LHCN-M2 (cell line): ENCODE measurements at places on chromosomes 1 and 21. TPM values are rescaled to one million over a fixed set of nuclear protein-coding genes. Genes with fewer than 3 reads are reported as not detected.

DNA sequence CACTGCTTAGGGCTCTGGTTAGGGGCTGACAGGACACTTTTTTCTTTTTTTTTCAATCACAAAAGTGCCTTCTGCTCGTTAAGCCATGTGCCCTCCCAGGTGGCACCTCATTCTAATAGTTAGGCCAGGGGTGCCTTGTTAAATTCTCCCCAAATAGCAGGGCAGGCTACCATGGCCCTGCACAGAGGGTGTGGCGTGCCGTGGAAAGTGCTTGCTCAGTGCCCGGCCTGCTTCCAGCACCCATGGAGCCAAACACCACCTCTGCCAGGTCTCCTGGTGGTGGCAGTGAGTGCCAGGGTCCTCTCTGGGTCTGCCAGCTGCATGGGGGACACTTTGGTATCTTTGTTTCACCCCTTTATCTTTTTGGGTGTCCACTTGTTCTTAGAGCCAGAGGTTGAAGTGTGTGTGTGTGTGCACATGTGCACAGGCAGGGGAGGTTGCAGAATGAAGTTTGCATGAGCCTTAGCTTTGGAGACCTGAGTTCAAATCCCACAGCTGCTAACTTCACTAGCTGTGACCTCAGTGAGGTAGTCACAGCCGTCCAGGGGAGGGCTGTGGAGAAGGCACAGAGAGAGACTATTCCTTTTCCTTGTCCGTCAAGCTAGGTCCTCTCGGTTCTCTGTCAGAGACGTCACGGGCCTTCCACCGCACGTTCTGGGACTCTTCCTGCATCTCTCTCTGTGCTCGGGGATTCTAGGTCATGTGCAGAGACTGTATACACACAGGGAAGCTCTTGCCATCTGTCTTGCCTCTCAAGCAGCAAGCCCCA lies 39.9 kb upstream of the CSF3R start:
- no peak for DNase-seq

DNA sequence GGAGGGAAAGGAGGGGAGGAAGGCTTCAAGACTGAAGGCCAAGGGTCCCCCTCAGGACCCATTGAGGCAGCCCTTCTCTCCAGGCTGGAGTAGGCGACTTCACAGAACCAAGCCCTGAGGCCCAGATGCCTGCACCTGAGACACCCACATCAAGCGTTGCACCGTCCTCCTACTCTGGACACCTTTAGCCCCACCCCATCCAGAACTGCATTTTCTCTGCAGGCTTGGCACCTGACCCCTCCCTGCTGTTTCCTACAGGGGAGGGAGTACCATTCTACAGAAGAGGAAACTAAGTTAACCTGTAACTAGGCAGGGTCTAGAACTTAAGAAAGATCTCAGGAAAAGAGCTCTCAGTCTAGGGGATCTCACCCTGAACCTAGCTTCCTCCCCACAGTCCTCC lies 12.0 kb downstream of the PEF1 start:
- no peak for DNase-seq

REG4 gene
- not detected in 2 replicates for total RNA-seq

DNA sequence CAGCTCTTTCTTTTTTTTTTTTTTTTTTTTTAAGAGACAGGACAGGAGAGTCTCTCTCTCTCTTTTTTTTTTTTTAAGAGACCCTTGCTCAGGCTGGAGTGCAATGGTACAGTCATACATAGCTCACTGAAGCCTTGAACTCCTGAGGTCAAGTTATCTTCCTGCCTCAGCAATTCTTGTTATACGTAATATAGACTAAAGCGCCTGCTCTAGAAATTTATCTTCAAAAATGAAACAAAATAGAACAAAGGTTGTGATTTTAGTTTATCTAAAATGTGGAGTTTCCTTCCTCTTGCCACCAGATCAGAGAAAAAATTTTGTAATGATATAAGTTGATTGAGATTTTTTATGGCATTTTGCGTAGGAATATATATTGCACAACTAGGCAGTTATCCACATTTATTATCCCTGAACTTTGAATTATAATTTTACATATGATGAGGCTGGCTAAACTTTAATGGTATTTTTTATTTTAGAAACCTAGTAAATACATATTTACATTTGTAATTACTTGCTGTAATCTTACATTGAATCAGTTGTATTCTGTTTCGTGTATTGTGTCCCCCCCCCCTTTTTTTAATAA lies 44.2 kb downstream of the MTF2 start:
- no peak for DNase-seq

DNA sequence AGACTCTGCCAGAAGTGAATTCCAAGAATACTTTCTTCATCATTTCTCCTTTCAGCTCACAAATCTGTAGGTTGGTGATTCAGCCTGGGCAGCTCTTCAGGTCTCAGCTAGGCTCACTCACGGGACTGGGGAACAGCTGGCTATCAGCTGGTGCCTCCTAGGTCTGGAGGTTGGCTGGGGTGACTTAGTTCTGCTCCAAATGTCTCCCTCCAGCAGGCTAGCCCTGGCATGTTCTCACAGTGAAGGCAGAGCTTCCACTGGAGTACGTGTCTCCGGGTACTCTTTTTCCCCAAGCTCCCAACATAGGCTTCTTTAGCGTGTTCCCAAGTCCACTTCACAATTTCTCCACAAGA lies 12.5 kb upstream of the VAMP4 start:
- DNase-seq, result peak; percentile 93

DNA sequence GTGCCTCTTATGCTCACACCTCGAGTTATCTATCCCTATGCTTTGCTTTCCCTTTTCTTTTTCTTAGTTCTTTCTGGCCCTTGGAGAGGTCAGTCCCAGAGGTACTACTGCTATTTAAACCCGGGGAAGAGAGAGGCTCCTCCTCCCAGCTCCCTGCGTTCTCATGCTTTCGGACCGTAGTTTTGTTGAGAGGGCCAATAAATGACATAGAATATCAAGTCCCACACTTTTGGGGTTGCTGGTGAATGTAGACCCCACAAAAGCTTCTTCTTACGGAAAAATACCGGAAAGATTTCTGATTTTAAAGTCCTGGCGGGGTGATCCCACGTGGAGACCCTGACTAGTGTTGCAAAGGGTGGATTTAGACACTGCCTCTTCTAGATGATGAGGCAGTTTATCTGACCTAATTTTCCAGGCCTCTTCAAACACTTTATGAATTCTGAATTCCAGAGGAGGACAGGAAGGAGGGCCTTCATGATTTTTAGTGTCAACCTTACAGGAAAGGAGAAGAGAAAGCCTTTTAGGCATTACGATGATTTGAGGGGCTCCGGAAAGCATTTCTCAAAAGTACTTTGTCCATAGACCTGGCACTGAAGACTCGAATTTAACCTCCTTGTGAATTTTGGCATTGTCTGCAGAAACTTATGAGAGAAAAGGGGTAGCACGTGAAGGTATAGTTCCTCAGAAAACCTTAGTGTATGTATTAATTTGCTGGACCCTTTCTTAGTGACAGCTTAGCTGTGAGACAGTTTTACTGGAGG lies 694 bp downstream of the TMEM167B start:
- peak; percentile 55 for DNase-seq

VSIG8 gene
- not detected in 2 replicates for total RNA-seq
